ENCODE measurements at places on chromosomes 7 and 10.

DNA sequence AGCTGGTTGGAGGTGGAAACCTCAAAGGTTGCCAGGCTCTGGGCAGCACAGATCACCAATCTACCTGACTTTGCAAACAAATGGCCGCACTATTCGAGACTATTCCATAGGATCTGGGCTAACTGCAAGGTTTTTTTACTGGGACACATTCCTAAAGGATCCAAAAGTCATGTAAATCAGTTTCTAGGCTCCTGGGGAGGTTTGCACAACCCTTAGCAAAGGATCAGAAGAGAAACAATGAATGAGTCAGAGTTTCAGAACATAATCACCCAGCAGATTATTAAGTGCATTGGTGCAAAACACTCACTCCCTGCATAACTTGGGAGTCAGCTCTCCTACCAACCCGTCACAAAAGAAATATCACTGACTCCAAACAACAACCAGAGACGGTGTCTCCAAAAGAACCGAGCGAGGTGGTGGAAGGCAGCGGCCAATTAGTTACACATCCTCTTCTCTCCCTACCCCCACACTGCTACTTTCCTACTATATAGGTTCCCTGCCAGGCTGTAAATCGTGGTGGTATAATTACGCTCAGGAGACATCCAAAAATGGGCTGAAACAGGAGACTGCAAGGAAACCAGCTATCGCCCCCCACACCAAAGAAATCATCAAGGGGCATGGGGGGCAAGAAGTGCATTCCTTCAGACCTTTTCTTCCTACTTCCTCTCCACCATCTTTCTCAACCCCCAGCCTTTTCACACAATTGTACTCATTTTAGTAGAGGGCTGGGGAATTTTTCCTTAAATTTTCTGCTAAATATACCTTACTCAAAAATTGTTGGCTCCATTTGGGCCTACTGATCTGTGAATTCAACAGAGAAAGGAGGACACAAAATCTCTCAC lies 3.2 kb downstream of the UBE2H start:
- DNase-seq = no peak

- DNase-seq = no peak
Observed at GRCh38 chr10:7265396-7266123, 145.3 kb downstream of the SFMBT2 start.

DNA sequence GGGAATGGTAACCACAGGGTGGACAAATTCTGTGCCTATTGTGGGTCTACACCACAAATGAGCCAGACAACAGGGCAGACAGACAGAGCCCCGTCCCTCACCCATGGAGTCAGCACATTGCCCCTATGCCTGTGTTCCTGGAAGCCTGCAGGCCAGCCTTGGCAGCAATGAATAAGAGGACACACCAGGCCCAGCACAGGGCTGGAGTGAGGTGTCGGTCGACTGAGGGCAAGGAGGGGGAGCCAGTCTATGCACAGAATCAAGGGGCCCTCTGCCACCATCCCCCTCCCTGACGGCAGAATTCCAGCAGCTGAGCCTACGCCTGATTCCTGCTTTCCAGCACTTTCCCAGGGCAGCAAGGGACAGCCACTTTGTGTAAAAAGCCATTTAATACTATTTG lies 98.2 kb downstream of the CALN1 start:
- DNase-seq = no peak

GRCh38 chr10:43961523-43962345 lies 313.1 kb upstream of the ZNF32 start:
- DNase-seq = no peak

- DNase-seq = no peak
Observed at GRCh38 chr10:624605-625332, 64.7 kb downstream of the DIP2C start.
